ENCODE measurements at places on chromosomes 16 and 17.

GRCh38 chr17:51238255-51238887 is 21.5 kb downstream of the MBTD1 start:
- no peak for DNase-seq

- DNase-seq: peak; percentile 37
Measured at GRCh38 chr16:67563708-67564468, 1.6 kb downstream of the CTCF start.

DNA sequence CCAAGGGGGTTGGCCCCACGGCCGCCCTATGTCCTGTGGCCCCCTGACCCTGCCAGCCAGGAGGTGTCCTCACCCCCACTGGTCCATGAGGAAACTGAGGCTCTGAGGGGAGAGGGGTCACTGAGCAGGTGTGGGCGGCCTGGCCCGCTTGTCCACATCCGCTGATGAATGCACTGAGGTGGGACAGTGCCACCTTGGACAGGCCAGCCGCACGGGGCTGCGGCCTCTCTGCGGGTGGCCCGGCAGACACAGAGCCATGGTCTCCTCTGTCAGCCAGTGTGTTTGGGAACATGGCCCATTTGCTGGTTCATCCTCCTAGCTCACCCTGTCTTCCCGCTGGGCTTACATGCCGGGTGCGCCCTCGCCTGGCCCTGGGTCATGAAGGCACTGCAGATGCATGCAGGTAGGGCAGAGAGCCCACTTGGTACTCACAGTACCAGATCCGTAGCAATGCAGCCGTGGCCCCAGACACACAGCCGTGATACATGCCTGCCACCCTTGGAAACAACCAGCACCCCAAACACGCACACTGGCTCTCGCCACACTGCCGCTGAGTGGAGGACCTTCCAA is 93.9 kb downstream of the ENGASE start:
- DNase-seq: no peak

- no peak for DNase-seq
Measured at GRCh38 chr17:29012535-29012934, 6.7 kb upstream of the SEZ6 start.

DNA sequence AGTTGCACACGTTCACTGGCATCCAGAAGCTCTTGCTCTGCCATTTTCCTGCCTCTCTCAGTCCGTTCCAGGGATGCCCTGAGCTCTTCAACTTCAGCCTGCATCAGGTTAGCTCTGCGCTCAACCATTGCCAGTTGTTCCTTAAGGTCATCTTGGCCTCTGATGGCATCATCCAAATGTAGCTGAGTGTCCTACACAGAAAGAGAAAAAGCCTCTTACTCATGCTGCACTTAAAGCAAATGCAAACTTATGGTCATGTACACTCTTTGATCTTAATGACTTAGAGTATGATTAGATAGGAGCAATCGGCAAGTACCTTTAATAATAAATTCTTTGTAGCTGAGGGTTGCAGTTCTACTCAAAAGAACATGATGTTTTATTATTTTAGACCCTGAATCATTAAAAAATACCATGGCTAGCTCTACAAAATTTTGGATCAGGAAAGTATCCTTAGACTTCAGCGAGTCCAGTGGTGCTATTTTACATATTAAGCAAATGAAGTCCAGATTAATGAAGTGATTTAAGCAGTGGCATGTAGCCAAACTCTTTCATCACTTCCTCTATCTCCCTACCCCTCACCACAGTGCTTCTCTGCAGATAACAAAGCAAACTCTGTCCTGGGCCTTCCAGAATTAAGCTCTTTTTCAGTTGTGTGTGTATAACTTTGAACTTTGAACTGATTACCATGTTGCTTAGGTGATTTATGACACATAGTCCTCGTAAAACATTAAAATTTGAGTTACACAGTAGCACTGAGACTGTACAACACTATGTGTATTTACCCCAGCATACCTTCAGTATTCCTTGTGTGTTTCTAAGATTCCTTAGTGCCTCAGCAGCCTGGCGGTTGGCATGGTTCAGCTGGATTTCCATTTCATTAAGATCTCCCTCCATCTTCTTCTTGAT is 22.1 kb downstream of the MYH4 start:
- DNase-seq: no peak

DNA sequence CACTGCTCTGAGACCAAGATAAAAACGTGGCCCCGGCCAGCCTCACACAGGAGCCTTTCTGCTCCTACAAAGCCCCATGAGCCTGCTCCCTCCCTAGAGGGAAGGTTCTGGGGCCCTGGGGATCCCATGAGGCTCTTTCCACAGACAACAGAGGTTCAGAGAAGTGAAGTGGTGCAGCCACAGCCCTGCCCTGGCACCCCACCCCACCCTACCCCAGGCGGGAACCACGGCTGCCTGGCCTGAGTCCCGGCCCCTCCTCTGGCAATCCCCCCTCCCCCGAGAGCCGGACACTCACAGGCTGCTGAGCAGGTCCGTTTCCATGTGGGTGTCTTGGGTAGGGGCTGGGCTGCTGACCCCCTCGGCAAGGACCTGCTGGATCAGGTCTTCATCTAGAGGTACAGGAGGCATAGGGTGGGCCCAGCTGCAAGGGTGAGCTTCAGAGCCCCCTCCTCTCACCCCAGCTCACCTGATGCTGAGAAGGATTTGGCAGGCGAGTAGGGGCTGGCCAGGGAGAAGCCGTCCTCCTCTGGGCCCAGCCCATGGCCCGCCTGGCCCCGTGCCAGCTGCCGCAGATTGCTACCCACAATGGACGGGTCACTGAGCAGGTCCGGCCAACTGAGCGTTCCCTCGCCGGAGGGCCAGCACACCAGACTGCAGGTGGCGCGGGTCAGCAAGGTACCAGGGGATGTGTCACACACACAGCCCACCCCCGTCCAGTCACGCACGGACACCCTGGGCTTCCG is 38.7 kb downstream of the PKD1 start:
- no peak for DNase-seq

DNA sequence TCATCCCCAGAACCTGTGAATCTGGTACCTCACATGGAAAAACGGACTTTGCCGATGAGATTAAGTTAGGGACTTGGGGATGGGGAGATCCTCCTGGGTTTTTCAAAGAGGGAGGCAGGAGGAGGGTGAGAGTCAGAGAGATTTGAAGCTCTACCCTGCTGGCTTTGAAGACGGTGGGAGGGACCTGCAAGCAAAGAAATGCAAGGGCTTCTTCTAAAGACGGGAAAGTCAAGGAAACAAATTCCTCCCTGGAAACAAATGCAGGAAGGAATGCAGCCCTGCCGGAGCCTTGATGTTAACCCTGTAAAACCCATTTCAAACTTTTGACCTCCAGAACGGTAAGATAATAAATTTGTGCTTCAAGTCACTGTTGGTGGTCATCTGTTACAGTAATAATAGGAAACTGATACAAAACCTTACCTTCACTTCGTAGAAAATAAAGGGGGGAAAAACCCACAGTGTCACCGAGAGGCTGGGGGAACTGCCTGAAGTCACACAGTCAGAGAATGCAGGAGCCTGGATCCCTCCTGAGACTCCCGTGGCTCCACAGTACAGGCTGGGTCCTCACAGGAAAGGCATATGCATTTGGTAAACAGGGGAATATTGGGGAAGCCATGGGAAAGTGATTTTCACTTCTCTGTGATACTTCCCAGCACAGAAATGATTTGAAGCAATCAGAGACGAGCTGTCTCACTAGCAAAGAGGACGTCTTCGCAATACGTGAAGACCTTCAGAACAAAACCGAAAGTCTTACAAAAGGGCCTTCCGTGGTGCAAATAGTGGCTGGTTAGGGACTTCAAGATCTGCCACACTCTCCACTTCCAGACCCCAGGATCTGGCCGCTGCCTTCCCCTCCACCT is 58.9 kb upstream of the CLEC3A start:
- no peak for DNase-seq

DNA sequence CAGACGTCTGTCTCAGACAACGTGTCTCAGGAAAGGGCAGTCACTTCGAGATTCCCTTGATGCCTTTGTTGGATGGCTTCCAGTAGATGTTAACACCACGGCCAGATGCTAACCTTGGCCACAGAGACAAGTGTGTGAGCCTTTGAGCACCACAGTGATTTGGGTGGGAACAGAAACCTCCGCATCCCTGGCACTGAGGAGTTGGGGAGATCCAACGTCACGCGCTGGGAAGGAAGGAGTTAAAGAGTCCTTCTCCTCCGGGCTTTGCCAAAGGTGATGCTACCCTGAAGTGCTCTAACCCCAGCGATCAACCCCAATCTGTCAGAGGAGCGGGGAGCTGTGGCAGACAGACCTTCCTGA is 3.0 kb upstream of the ABR start:
- DNase-seq: no peak

- no peak for DNase-seq
Measured at GRCh38 chr17:45310380-45311324, 6.2 kb downstream of the MAP3K14 start.

DNA sequence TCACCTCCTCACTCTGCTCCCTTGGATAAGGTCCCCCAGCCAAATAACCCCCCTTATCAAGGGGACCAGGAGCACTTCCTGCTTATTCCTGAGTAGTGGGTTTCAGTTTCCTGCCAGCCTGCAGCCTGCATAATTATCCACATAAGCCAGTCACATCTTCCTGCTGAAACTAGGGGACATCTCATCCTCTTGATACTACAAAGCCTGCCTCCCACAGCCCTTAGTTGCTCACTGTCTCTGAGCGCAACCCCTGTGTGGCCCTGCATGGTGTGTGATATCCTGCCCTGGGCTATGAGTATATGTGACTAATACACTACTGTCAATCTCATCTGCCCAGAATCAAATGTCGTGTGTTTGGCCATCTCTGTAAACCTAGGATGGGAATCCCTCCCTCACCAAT is 8.0 kb upstream of the XYLT2 start:
- DNase-seq: no peak

DNA sequence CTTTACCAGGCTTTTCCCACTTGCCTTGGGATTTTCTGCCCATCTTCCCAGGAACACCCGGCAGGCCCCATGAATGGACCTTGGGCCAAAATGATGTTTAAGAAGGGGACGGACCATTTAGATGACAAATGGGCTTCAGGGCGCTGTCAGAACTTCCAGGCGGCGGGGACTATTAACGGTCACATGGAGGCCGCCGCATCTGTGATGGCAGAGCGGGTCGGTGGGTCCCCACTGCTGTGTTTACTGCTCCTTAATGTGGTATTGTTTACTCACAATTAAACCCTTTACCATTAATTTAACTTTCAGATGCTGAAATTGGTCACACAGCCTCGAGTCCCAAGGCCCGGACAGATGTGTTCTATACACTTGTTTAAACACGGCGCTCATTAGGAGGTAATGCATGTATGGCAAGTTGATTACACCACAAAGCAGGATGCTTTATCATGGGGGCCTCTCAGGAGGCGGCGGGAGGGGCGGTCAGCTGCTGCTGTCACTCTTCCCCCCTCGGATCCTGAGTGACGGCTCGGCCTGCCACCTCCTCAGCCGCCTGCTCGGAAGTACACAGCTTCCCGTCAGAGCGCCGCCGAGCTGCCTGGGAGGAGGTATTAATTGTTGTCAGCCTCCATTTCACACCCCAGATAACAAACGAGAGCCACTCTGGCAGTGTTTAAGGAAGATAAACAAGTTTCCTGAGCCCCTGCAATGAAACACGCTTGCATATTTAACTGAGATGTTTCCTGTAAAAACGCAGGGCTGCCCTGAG is 83.9 kb upstream of the IRX3 start:
- DNase-seq: no peak

GRCh38 chr16:87559945-87560344 is 42.4 kb upstream of the JPH3 start:
- DNase-seq: no peak

DNA sequence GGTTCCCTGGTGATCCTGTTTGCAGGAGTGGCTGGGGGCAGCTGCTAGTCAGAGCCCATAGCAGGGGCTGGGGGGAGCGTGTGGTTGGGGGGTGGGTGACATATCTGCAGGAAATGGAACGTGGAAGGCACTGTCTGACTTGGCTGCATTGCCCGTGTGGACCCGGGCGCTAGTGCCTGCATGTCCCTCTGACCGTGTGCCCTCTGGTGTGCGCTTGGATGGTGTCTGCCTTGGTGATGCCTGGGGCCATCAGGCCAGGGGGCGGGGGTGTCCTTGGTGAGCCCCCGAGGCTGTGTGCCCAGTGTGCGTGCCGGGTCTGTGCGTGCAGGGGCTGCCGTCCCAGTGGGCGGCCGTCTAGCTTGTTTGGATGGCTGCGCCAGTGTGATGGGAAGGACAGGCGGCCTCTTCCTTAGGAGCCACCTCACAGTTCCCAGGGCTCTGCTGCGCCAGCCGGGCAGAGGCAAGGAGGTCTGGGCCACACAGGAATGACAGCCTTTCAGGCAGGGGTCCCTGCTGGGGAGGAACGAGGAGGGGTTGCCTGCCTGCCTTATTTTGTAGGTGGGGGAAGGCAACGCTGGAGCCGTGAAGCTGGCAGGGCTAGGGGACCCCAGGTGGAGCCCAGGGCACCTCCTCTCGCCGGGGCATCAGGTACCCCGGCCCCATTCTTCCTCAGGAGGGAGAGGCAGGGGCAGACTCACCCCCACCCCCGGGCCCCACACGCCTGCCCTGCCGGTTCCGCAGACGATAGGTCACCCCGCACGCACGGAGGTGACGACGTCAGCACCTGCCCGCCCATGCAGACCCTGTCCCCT is 693 bp downstream of the NDRG4 start:
- DNase-seq: no peak

GRCh38 chr17:1491443-1492248 is 840 bp downstream of the MYO1C start:
- peak; percentile 75 for DNase-seq

- DNase-seq: peak; percentile 76
Measured at GRCh38 chr16:75304521-75305363, 53.3 kb upstream of the BCAR1 start.

DNA sequence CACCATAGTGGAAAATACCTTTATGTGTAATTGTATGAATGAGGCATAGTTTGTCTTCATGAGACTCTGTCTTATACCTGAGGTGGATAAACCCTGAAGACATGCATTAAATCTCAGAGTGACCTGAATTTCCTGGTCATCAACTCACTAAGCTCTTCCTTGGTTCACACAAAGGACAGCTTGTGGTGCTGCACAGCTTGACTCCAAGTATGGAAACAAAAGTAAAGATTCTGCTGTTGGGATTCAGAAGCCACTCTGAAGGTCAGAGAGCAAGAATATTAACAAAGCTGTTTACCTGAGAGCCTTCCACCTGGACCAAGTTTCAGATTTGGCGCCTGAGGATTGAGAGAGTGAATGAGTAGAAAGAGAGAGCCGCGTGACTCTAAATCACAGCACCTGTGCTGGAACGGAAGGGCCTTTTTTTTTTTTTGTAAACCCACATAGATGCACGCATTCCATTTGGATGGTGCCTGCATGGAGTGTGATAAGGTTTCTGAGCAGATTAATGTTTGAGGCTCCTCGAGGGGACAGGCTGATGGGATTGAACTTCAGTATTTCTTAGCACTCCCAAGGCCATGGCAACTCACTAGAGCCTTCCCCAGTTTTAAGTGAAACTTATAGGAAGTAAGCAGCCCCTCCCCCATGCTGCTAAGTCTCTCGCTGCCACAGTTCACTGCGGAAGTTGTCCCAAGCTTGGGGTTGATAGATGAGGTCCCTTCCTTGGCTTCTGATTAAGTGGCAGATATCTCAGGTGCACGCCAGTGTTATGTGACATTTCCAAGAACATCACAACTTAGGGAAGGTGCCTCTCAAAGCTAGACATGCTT is 28.7 kb downstream of the CALB2 start:
- no peak for DNase-seq

- DNase-seq: peak; percentile 76
Measured at GRCh38 chr17:37067555-37068111, 118.9 kb downstream of the AATF start.
